Stimulated activated CD4-positive, alpha-beta T cell treated with anti-CD3 and anti-CD28 coated beads, Interleukin-1b, Interleukin-23, amount 100 ng/mL, for 48 hours (primary cell): ENCODE measurements at places on chromosomes 6 and 20.

GRCh38 chr6:159916752-159917151 lies 26.0 kb downstream of the MAS1 start:
- DNase-seq = no peak

DNA sequence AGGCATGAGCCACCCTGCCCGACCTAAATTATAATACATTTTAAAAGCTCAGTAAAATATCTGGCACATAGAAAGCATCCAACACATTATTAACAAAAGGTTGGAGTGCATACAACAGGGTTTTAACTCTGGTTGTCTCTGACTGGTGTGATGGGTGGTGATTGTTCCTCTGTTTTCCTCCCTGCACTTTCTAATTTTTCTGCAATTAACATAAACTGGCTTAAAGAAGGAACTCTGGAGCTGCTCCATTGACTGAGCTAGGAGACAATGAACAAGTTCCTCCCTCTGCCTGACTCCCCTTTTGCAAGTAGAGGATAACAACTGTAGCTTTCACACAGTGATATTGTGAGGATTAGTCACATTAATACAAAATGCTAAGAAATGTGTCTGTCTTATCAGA lies 48.5 kb upstream of the SIRPG start:
- no peak for DNase-seq

DNA sequence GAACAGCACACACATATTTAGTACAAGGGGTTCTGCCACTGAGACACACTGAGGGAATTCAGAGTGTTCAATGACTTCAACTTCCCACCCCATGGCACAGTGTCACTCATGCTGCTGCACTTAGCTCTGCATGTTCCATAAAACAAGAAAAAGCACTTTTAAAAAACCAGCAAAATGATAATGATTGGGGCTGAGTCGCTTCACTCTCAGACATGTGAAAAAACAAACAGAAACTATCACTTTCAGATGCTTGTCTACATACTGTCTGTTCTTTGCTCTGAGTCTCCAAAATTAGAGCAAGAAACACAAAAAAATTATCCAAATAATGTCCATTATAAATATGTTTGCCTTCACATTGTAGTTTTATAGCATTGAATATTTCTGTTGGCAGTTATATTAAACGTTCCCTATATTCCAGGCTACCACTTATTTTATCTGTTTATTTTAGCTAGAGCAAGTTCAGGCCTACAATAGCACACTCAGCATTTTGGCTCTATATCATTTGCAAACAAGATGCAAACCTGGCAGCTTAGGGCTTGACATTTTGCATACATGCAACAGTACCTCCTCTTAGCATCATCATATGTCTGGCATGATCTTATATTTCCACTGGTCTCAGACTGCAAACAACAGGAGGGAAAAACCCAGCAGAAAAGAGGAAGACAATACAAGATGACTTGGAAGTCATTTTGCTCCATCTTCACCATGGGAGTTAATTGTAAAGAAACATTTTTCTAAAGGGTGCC lies 398.8 kb downstream of the HACE1 start:
- DNase-seq = no peak

GRCh38 chr6:52675372-52675771 lies 4.5 kb downstream of the TMEM14A start:
- DNase-seq = no peak

DNA sequence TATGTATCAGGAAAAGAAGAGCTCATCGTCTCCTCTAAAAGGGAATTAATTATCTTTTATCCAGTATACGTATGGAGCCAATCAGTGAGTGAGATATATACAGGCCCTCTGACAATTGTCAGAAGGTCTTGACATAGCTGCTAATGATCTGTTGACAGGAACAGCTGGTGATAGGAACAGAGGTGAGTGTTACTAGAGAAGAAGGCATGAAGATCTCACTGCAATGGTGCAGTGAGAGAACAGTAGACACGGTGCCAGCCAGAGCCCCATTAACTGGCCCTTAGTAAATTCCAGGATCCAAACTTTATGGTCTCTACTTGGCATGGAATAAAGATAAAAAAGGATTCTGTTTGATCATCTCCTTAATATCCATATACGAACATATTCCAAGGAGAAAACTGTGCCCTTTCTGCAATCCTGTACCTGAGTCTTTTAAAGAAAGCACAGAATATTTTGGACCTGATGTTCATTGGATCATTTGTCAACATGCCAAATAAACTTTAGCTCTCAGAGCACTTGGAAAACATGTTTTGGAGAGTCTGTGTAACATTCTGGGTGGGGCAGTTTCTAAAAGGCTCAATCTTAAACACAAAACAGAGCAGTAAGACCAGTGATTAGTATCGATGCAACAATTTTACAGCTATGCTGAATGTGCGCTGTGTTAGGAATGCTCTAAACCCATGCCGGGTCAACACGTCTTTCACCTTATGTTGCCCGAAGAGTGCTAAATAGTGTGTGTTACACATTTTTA lies 135.8 kb upstream of the CITED2 start:
- no peak for DNase-seq

GRCh38 chr6:40042232-40042631 lies 108.0 kb upstream of the MOCS1 start:
- no peak for DNase-seq

DNA sequence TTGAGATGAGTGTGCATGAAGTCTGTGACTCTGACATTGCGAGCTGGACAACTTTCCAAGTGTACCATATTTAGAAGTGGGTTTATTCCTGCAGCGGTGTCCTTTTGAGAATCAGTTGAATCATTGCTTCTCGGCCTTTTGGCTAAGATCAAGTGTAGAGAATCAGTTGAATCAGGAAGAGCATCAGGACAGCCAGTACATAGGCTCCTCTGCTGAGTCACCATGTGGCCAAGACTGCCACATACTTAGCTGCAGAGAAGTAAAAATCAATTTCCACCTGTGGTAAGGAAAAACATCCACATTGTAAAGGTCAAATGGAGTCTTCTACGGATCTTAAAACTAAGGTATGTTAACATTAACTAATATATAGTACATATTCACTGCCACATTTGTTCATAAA lies 428.4 kb upstream of the MARCKS start:
- no peak for DNase-seq

- no peak for DNase-seq
These were observed 28.4 kb upstream of the FRMD1 start for GRCh38 chr6:168107191-168107983.

DNA sequence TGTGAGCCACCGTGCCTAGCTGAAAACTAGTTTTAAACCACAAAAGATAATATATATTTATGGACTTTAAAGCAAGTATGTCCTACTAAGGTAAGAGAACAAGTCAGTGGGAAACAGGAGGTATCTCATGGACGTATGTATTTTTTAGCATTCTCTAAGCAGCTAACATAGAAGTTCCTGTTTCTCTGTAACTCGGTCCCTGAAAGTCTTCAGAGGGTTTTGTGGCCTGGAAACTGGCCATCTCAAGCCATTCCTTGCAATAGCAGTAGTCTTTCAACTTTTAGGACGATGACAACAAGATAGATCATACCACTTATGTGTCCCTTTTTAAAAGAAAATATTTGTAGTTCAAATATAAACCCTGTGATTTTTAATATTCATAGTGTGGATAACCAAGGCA lies 95.6 kb upstream of the RALGAPA2 start:
- DNase-seq = no peak

- DNase-seq = no peak
These were observed 10.1 kb downstream of the PHF10 start for GRCh38 chr6:169714178-169714577.

- DNase-seq = no peak
These were observed 7.9 kb upstream of the ITPR3 start for GRCh38 chr6:33613146-33613794.

DNA sequence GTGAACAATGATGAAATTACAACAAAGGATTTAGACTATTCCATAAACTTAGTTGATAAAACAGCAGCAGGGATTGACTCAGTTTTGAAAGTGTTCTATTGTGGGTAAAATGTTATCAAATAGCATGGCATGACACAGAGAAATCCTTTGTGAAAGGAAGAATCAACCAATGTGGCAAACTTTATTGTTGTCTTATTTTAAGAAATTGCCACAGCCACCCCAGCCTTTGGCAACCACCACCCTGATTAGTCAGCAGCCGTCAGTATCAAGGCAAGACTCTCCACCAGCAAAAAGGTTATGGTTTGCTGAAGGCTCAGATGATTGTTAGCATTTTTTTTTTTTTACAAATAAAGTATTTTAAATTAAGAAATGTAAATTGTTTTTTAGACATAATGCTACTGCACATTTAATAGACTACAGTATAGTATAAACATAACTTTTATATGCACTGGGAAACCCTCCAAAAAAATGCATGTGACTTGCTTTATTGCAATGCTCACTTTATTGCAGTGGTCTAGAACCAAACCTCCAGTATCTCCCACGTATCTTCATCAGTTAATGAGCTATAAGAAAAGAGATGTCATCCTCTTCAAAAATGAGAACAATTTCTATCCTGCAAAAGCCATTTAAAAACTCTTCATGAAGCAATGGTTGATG lies 162.7 kb downstream of the SOBP start:
- DNase-seq = no peak

GRCh38 chr6:129901910-129902309 lies 40.8 kb upstream of the TMEM244 start:
- DNase-seq = no peak

DNA sequence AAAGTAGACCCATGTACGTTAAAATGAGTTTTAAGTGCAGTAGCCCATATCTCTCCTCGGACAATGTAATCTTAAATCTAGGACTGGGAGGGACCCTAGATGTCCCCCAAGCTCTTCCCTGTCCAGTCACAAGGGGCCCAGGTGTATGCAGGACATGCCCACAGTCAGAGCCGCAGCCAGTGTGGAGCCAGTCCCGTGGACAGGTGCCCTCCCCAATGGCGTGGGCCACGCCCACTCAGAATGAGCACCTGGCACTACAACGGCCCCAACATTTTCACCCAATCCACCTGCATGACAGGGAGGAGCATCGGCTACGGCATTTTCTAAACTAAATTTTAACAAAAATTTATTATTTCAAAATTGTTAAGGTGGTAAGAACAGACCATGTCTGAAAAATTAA lies 53.2 kb downstream of the WDR27 start:
- no peak for DNase-seq

GRCh38 chr20:42894483-42894882 lies 295.2 kb downstream of the PTPRT start:
- DNase-seq = no peak

DNA sequence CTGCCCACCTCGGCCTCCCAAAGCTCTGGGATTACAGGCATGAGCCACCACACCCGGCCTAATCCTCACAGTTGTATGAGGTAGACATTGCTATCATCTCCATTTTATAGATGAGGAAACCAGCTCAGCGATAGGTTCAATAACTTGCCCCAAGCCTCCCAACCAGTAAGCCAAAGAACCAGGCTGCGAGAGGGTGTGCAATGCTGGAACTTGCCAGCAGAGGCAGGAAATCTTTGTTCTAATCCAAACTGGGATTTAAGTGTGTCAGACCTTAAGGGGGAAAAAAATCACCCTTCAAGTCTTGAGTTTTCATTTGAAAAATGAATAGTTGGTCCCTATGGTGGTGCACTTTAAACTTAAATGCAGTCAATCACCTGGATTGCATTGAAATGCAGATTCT lies 20.1 kb upstream of the RNGTT start:
- no peak for DNase-seq

DNA sequence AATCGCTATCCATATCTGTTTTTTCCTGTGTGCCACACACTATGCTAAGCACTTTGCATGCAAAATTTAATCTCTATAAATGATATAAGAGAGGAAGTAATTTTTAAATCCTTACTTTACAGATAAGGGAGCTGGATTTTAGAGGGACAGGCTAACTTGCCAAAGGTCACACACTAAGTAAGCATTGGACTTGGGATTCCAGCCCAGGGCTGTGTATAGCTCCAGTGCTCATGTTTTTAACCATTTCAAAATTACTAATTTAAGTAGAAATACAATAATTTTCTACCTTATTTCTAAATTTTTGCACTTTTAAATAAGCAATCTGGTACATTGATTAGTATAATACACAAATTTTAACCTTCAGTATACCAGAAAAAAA lies 144.6 kb downstream of the UST start:
- no peak for DNase-seq

- no peak for DNase-seq
These were observed 1.8 kb upstream of the WRNIP1 start for GRCh38 chr6:2763345-2763841.
